ENCODE measurements at places on chromosomes 1 and 21. TPM values are rescaled to one million over a fixed set of nuclear protein-coding genes. Genes with fewer than 3 reads are reported as not detected.

- DNase-seq = no peak
Measured at GRCh38 chr1:244186372-244186771, 135.3 kb downstream of the ZBTB18 start.

GRCh38 chr1:28123461-28123961, 35.1 kb upstream of the EYA3 start:
- DNase-seq = no peak

GRCh38 chr1:15704526-15705183, 20.5 kb downstream of the PLEKHM2 start:
- DNase-seq = no peak

- peak; percentile 41 for DNase-seq
Measured at GRCh38 chr1:57307392-57308170, 116.3 kb downstream of the DAB1 start.

The XKR8 gene
- total RNA-seq = 13.8 TPM

The CYP4A22 gene
- not detected for total RNA-seq

DNA sequence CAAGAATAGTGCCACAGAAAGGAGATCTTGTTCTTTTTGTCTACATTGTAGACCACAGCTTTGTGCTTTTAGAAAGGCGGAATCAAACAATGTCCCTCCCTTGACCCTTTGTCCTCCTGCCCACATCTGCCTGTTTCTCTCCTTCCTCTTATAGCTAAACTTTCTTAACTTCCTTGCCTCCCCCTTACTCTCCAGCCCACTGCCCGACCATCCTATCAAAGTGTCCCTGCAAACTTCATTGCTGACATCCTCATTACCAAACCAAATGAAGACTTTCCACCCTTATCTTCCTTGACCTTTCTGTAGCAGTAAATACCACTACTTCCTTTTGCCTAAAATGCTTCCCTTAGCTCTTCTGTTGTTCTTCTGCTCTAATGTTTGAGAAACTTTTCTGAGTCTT, 5.0 kb downstream of the SELP start:
- DNase-seq = no peak

DNA sequence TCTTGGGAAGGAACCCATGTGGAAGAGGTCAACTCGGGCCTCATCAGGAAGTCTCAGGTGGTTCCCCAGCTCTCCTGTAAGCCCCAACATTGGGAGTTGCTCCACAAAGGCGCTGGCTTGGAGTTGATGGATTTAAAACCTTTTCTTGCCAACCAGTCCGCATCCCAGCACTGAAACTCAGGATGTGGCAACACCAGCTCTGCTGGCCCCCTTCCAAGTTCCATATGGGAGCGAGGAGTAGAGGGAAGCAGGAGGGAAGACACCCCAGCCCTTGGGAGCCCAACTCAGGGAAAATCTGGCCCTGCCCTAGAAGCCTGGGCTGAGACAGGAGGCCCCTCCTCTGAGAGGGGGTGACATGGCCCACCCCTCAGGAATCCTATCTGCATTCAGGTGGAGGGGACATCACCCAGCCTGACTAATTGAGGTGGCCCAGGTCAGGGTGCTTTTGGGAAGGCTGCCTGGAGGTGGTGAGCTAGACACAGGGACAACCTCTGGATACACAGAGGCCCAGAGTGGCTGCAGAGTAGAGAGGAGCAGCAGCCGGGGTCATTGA, 33.1 kb upstream of the DMBX1 start:
- no peak for DNase-seq

- no peak for DNase-seq
Measured at GRCh38 chr1:58765006-58765405, 18.8 kb downstream of the JUN start.

GRCh38 chr1:38045401-38046332, 926 bp downstream of the POU3F1 start:
- no peak for DNase-seq

The CLDN19 gene
- total RNA-seq = not detected

GRCh38 chr1:229600229-229600628, 25.7 kb downstream of the TAF5L start:
- no peak for DNase-seq

The ZYG11A gene
- total RNA-seq = 4.2 TPM

The FMO2 gene
- total RNA-seq = not detected

DNA sequence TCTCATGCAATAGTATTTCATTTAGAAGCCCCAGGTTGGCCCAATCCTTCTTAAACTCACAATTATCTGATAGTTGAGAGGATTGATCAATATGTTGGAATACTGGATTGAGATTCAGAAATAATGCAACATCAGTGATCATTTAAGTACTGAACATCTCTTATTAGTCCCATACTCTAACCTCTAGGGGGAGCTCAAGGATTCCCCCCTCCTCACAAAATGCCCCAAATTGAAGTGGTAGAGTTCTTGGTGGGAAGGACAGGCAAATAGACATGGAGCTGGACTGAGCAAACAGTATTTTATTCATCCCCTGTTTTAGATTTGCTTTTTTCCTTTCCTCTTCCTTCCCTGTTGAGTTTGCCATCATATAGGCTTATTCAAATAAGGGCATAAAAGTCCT, 62.8 kb downstream of the NGF start:
- no peak for DNase-seq

The C1orf146 gene
- not detected for total RNA-seq

The BCAS2 gene
- 17.8 TPM for total RNA-seq

DNA sequence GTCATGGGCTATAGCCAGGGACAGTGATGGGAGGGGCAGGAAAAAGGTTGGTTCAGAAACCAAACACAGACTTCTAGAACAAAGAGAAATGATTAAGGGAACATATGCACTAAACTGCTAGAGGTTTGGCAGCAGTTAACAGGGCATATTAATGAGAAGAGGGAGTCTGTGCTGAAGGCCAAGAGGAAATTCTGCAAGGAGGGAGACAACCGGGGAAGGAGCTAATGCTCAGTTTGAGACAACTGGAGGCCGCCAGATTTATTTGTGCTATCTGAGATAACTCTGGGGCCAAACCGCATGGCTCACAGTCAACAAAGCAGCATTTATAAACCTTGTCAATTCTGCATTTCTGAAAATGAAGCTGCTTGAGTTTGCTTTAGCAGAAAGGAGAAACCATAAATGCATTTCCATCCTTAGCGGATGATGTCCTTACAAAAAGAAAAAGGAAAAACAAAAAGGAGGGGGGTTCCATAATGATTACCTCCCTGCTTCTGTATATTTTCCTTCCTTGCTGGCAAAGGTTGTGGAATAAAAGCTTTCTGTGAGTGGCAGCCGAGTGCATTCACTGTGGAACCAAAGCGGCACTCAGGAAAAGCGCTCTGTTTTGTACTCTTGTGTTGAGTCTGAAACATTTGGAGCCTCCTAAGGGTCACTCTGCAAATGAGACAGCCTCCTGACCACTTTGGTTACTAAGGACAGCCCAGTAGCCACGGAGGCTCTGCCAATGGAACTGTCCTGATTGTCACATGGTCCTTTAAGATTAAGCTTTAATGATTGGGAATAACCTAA, 70.3 kb downstream of the SIM2 start:
- DNase-seq = no peak

The PLEKHN1 gene
- total RNA-seq = 2.3 TPM

GRCh38 chr21:38959692-38960061, 153.9 kb downstream of the ETS2 start:
- DNase-seq = no peak

- no peak for DNase-seq
Measured at GRCh38 chr1:228477263-228477662, 9.9 kb upstream of the RNF187 start.

DNA sequence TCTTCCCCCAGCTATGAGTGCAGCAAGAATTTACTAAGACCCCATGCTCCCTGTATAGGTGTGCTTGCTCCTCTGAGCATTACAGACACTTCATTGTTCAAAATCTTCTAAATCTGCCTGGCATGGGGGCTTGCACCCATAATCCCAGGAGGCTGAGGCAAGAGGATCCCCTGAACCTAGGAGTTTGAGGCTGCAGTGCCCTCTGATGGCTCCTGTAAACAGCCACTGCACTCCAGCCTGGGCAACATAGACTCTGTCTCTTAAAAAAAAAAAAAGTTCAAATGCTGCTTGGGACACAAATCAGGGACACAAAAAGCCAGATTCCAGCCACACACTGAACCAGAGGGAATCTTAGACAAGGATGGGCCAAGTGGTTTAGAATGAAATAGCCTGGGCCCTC, 3.4 kb upstream of the ACOT7 start:
- no peak for DNase-seq

GRCh38 chr1:47196622-47197021, 6.8 kb upstream of the PDZK1IP1 start:
- DNase-seq = no peak

The LDLRAD1 gene
- not detected for total RNA-seq

GRCh38 chr1:228402641-228403025, 4.0 kb downstream of the TRIM11 start:
- DNase-seq = no peak

- no peak for DNase-seq
Measured at GRCh38 chr1:182357913-182358312, 33.7 kb downstream of the GLUL start.

- DNase-seq = no peak
Measured at GRCh38 chr1:30786264-30786991, 28.9 kb upstream of the LAPTM5 start.

DNA sequence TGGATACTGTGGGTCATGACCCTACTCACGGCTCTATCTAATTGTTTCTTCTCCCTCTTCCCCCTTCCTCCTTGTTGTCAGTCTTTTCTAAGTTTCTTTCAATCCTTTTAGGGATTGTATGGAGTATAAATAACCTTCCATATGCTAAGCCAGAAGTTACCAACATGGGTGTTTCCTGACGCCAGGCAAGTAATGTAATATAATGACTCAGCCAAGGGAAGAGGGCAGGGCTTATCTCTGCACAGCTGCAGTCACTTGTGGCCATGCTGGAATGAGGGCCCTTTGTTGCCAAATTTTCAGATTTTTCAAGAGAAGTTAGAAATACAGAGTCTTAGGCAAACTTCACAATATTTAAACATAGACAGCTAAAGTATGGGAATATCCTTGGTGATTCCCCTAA, 194.6 kb downstream of the ST6GALNAC3 start:
- no peak for DNase-seq

- DNase-seq = no peak
Measured at GRCh38 chr21:24897883-24898282, 709.4 kb downstream of the MRPL39 start.

The CACNA1S gene
- not detected for total RNA-seq

The AXDND1 gene
- total RNA-seq = not detected

GRCh38 chr1:86067626-86068025, 88.9 kb downstream of the COL24A1 start:
- DNase-seq = no peak

GRCh38 chr1:168148916-168149315, 12.2 kb upstream of the GPR161 start:
- DNase-seq = no peak

GRCh38 chr1:226547754-226548191, 791 bp upstream of the STUM start:
- DNase-seq = peak; percentile 68

GRCh38 chr1:147892216-147892615, 10.4 kb upstream of the GJA8 start:
- peak; percentile 3 for DNase-seq

DNA sequence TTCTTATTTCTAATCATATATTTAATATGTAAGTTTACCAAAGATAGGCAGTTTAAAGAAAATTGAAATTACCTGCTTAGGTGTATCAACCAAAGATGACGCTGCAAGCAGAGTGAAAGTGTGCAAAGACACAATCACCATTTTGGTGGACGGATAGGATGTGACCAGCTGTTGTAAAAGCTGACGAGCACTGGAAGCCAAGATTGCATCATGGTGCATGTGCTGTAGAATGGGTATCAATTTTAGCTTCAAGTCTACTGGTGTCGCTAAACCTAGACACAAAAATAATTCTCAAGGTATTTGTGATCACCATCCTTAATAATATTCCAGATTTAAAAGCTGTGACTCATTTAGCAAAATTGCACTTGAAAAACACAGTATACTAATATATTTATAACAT, 28.2 kb downstream of the INTS7 start:
- DNase-seq = no peak

DNA sequence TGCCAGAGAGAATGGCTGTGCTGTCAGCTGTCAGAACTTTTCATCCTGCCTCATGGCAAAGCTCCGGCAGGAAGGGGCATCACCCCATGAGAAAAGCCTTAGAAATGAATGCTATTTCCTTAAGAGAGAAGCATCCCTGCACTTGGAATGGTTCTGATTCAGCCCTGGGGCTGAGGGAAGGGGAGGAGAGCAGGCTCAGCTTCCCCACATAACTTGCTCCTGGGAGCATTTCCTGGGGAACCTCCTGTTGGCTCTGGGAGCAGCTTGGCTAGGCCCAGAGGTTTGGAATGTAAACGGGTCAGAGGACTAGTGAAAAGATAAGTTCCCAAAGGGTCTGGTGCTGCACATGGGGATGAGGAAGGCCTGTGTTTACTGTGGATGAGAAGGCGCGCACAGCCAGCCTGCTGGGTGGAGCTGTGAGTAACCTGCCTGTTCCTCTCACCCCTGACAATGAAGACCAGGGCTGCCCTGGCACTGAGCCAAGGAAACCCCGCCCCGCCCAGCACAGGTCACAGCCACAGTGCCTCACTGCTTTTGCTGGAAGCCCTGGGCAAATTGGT, 5.0 kb downstream of the PRELP start:
- peak; percentile 69 for DNase-seq

- DNase-seq = no peak
Measured at GRCh38 chr1:82486468-82486867, 685.7 kb downstream of the ADGRL2 start.

DNA sequence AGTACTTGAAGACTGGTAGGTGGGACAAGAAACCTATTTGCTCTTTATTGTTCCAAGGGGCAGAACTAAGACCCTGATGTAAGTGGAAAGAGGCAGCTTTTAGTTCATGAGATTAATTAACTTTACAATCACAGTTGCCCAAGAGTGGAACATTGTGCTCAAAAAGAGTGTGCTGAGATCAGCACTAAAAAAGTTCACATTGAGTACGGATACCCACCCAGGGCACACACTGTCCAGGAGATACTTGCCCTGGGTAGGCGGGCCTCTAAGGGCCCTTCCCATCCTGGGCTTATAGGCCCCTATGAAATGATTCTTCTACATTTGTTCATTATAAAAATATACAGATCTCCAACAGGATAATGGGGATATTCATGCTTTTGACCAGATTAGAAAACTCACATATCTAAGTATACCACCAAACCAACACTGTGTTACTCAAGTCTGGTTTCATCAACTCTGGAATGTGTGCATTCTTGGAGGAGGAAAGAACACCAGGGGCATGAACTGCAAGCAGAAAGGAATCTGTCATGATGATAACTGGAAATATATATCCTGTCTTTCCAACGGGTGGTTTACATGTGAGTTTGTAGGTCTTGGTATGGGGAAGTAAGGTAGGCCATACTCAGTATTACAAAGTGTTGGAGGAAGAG, 626.2 kb downstream of the SMYD3 start:
- no peak for DNase-seq

DNA sequence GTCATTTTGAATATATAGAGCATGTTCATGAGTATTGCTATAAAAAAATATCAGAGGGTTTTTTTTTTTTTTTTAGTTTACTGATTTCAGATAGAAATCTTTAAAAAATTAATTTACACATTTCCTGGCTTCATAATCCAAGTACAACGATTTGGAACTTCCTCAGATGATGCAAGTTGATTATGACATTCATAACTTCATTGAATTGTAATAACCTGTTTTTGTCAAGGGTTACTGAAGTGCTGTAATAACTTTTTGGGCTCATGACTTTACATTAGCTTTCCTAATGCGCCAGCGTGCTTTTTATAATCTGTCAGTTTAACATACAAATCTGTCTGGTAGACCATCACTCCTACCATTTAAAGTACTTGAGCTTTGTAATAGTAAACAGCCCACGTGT, 81.3 kb downstream of the SASS6 start:
- DNase-seq = no peak

The SPRR2E gene
- not detected for total RNA-seq

GRCh38 chr1:224540535-224540934, 75.6 kb upstream of the CNIH3 start:
- DNase-seq = no peak

The SLC27A3 gene
- total RNA-seq = 34.8 TPM

All from Caki2 (cell line).